ENCODE measurements at places on chromosomes 16 and 17. TPM values are rescaled to one million over a fixed set of nuclear protein-coding genes. Genes with fewer than 3 reads are reported as not detected.

The HCRT gene
- not detected for polyA plus RNA-seq

The KRTAP9-4 gene
- polyA plus RNA-seq = not detected

The ARHGAP23 gene
- 19.3 TPM for polyA plus RNA-seq

The NPB gene
- 0.20 TPM for polyA plus RNA-seq

The CD300A gene
- polyA plus RNA-seq = not detected

The EVPLL gene
- not detected for polyA plus RNA-seq

GRCh38 chr16:27700304-27700995 lies 150.5 kb downstream of the KATNIP start:
- no peak for DNase-seq

DNA sequence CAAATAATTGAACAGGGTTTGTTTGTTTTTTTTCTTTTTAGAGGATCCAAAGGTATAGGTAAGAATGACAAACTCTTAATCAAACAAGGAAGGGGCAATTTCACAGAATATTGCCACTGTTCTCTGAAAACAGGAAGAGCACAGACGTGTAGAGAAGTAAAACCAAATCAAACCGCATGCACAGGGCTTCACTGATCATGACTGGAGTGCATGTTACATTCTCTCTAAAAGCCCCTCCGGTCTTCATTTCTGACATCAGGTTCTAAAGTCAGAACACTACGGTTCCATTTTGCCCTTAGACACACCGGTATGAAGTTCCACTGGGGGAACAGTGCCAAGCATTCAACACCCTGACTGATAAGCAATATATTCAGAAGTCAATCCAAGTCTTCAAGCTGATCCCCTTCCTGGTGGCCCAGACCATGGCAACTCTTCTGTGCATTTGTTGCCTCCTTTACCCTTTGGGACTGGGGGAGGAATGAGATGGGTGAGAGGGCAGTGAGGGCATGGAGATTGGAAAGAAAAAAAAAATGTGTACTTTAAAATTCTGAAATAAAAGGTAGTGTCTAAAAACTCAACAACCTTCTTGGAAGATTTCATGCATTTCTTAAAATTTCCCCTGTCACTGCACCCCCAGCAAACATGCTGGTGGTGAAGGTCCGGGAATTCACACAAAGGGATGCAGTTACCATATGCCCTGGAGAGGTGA lies 1.4 kb downstream of the MMD start:
- no peak for DNase-seq

DNA sequence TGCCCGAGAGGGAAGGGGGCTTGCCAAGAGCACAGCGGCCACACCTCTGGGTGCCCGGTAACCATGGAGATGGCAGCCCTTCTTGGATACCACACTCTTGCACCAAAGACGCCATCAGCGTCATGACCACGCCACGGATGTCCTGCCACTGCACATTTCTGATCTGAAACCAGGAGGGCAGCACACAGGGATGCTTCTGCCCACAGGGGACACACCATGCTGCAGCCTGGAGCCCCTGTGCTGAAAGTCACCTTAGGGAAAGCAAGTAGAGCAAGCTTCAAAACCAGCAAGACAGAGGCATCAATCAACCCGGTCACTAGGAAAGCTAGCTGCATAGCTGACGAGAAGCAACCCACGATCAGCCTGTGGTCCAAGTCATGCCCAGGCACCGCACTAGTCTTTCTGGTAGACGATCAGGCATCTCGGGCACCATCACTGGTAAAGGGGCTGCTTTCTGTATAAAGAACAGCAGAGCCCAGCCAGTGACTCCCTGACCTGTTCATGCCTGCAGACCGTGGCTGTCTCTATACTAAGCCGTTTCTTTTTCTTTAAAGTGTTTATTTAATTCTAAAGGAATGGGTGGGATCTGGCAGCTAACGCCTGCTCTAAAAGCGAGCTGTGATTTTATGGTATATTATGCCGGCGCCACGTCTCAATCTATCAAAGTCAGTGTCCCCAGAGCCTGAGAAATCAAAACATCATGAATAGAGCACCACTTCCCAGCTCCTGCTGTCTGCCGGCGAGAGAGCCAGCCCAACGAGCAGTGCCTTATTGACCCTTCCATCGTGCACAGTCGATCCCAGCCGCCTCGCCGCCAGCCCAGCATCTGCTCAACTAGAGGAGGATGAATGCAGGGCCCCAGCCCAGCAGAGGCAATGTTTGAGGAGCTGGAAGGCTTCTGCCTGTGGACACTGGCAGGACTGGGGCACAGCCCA lies 244.7 kb downstream of the RBFOX3 start:
- no peak for DNase-seq

DNA sequence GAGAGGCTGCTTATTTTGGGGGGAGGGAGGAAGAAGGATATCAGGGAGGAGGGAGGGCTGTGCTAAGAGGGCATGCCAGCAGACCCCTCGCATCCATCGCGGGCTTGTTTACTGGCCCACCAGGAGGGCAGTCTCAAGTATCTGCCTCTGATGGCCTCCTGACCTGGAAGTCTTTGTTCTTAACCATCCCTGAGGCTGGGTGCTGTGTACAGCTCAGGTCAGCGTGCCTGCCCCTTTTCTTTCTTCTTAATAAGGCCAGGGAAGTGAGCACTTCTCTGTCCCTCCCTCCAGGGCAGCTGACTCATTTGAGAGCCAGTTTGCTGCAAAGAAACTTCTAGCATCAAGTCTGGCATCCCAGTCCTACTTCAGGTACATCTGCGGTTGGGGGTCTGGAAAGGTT lies 157.0 kb downstream of the CCDC182 start:
- DNase-seq = no peak

DNA sequence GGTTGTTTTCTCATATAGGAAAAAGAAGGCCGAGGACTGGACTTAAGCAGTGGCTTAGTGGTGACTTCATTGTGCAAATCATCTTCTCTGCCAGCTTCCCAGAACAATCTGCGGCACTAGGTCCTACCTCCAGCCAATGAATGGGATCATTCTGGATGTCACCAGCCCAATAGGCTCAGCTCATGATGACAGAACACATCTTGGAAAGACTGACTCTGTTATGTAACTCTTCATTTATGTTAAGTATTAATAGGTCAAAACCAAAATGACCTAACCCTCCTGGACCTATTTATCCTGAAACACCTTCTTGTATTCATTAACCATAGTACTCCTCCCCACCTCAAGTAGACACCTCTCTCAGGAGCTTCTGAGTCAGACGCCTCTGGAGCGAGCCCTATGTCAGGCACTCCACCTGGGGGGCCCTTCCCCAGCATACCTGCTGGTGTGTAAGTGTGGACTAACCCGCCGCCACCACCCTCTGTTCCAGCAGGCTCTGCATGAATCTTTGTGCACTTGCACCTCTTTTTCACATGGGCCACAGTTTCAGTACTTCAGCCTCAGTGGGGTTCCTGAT lies 7.2 kb downstream of the ARL2BP start:
- DNase-seq = no peak

GRCh38 chr16:68590201-68590994 lies 51.3 kb downstream of the ZFP90 start:
- no peak for DNase-seq

DNA sequence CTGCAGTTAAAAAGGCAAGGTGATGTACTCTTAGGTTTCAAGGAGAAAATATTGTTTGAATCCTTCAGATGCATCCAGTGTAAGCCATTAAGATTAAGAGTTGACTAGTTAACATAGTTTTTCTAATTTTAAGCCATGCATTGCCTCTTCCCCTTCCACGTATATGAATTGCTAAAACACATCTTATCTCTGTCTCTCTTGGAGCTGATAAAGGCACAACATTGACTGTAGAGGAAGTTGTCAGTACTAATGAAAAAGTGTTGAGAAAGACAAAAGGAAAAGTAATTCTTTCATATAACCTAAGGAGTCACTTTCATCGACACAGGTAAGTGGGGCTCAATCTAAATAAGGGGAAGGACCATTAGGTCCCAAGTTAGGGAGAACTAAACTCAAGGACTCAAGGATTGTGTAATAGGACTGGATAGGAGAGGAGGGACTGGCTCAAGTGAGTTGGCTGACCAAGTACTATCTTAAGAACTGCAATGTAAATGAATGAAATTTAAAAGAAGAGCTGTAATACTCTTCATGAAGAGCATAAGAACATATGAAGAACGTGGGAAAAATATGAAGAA lies 55.6 kb downstream of the GRB7 start:
- DNase-seq = no peak

DNA sequence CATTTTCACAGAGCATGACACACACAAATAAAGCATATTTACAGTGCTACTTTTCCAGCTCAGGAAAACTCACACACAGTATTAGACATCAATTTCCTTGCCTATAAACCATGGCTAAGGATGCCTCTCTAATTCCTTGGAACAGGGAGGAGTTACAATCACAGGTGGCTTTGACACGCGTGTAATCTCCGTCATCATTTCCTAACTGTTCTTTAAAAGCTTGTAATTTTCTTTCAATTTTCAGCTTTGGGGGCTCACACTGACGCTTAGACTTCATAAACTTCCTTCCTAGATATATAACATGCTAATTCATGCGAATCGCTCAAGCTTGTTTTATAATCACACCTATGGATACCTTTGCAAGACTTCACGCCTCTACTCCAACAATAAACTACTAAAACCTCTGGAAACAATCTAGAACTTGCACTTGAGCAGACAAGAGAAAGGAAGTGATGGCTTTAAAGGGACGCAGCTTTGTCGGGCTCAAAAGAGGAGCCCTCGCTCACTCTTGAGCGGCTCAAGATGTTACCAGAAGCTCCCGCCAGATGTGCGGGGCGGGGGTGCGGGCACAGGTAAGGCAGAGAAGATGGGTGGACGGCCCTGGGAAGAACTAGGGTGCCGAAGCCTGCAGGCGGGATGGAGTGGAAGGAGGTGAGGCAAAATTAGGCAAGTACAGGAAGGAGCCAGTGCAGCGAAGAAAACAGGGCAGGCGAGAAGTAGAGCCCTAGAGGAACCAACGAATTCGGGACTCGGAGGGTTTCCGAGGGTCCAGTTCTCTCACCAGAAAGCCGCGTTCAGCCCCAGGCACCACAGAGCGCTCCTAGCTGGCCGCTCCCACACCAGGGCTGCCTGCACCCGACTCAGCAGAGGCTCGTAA lies 631 bp downstream of the RETREG3 start:
- no peak for DNase-seq

DNA sequence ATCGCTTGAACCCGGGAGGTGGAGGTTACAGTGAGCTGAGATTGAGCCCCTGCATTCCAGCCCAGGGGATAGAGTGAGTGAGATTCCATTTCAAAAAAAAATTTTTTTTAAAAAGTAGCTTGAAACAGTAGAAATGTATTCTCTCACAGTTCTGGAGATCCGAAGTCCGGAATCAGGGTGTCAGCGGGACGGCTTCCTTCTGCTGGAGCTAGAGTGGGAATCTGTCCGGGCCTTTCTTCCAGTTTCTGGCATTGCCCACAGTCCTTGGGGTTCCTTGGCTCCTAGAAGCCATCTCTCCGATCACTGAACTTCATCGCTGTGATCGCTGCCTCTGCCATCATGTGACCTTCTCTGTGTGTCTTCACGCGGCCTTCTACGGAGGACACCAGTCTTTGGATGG lies 181.2 kb upstream of the CIBAR2 start:
- DNase-seq = no peak
